NCI-H2107 (cell line): ENCODE measurements at places on chromosomes 4 and X.

DNA sequence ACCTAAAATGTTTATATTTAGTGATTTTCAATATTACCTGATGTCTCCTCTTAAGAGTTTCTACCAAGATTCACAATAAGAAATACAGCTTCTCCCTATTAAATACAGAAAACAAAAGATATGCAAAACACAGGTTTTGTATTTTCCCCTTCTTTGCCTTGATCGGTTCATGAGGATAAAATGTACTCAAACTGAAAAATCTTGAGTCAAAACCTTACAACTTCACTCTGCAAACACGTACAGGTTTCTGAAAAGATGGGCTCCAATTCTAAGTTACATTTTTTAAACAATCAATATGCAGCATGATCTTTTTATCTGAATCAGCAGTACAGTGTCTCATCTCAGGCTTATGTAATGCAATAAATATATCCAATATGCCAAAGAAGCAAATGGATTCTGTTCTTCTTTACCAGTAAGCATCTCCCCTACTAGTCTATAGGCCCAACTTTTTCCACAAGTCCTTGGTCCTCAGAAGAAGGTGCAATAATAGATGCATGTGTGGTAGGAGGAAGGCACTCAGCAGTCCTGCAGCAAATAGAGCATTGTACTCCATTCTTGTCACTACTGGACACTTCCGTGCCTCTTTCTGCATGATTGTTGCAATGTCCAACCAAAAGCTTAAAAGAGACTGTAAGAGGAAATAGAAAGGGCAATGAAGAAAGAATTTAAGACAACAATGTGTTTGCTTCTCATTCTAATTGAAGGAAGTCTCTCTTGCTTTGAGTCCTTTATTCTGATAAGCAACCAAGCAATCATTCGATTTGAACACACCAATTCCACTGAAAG, 3.2 kb downstream of the MAPK10 start:
- DNase-seq = no peak

DNA sequence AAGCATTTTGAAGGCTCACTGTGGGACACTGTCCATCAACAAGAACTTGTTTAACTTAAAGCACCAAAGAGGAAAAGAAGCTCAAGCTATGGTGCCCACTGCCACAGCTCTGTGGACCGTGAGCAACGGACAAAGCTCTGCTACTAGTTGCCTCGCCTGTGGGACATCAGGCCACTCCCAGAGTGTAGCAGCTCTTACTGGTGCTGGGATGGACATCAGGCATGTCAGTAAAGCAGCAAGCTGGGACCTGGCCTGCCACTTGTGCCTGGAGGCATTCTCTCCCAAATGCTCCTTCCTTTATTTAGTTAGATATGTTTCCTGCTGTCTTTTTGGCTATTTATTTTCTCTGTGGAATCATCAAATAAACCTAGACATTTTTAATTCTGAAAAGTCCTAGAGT, 46.7 kb downstream of the TMEM154 start:
- no peak for DNase-seq

GRCh38 chr4:39435659-39436563, 22.8 kb downstream of the RPL9 start:
- DNase-seq = no peak

- DNase-seq = no peak
Measured at GRCh38 chr4:2126309-2127043, 67.3 kb downstream of the NAT8L start.

DNA sequence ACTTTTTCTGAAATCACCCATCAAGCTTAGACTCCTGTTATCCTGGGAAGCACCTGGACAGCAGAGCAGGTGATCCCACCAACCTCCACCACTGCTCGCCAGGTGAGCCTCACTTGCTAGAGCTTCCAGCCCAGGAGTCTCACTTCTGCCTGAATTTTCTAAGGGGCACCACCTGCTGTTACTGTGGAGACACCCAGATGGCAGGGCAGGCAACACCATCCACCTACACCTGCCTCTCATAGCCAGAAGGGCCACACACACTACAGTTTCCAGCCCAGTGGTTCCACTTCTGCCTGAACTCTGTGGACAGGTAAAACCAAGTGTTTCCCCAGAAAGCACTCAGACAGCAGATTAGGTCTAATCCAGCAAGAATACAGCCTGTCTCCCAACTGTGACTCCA, 262.0 kb downstream of the ARAP2 start:
- DNase-seq = no peak

DNA sequence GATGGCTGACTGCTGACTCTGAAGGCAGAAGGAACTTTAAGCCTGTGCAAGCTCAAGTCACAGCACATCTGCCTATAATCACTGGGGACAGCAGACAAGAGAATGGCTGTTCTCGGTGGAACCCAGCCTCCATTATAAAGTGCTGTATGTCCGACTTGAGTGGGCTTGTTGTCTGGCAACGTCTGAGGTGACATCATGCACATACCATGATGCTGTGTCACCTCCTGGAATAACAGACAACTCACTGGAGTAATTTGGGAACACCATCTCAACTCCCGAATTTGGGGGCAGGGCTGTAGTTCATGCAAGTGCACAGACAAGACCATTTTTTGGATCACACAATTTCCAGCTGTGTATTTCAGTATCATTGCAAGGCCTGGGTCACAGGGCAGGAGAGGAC, 59.8 kb upstream of the GPM6B start:
- no peak for DNase-seq

DNA sequence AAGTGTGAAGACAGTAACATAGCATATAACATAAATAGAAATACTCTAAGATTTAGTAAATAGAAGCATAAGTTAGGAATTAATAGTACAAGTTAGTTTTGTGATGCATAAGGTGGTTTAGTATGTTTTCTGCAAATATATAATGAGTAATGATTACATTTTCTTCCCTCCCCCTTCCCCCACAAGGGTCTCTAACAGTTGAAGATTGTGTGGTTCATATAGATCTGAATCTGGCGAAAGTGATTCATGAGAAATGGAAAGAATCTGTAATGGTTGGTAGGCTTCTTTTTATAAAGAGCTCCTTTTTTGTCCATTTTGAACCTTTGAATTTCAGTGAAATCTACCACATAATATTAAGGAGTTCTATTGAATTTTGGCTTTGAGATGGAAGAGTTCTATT, 66.3 kb downstream of the N4BP2 start:
- no peak for DNase-seq

DNA sequence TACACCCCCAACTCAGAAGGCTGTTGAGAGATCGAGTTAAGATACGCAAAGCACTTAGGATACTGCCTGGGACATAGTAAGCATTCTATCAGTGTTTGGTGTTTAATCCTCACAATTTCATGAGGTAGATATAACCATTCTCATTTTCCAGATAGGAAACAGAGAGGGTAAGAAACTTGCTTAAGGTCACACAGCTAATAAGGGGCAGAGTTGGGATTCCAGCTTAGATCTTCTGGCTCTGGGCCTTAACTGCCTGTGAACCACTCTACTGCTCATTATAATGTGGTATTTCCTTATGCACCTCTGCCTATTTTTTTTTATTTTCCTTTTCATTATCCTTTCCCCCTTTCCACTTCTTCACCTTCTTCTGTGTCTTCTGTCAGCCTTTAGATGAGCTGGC, 242.2 kb upstream of the ANXA3 start:
- no peak for DNase-seq

DNA sequence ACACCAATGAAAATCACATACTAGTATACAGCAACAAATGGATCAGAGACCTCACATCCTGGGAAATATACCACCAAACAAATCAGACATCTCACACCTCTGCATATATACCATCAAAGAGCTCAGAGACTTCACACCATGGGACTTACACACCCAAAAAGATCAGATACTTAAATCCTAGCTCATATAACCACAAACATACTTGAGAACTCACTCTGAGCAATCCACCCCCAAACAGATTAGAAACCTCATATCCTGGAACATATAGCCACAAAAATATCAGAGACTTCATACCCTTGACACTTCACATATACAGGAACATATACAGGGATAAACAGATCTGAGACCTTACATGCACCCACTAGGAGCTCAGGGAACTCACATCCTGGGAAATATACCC, 32.1 kb downstream of the SUV39H1 start:
- DNase-seq = no peak
